Endodermal cell (in vitro differentiated cells): ENCODE measurements at places on chromosomes 2 and 18. TPM values are rescaled to one million over a fixed set of nuclear protein-coding genes. Genes with fewer than 3 reads are reported as not detected.

The RNF125 gene
- total RNA-seq = 25.4 and 29.3 TPM in 2 replicates

DNA sequence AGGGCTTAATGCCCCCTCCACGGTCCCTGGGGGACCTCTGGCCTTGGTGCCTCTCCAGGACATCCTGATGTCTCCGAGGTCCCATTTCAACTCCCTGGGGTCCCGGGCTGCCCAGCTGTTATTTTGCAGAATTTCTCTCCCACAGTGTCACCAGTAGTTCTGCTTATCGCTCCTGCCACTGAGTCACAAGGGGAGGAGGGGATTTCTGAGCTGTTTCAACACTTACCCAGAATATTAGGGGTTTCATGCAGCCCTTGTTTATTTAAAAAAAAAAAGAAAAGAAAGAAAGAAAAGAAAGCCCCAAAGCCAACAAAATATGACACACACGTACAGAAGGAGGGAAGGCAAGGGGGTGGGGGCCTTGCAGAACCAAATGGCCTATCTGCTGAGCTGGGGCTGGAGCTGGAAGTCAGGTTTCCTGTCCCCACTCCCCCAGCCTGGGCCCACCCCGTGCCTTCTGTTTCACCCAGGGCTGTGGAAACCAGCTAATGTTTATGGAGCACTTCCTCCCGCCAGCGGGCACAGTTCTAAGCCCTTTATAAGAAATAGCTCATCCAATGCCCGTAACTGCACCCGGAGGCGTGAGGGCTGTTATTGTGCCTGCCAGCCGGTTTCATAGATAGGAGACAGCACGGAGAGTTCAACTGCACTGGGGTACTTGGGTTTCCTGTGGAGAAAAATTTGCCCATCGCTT lies 8.4 kb upstream of the ARID5A start:
- no peak for DNase-seq

DNA sequence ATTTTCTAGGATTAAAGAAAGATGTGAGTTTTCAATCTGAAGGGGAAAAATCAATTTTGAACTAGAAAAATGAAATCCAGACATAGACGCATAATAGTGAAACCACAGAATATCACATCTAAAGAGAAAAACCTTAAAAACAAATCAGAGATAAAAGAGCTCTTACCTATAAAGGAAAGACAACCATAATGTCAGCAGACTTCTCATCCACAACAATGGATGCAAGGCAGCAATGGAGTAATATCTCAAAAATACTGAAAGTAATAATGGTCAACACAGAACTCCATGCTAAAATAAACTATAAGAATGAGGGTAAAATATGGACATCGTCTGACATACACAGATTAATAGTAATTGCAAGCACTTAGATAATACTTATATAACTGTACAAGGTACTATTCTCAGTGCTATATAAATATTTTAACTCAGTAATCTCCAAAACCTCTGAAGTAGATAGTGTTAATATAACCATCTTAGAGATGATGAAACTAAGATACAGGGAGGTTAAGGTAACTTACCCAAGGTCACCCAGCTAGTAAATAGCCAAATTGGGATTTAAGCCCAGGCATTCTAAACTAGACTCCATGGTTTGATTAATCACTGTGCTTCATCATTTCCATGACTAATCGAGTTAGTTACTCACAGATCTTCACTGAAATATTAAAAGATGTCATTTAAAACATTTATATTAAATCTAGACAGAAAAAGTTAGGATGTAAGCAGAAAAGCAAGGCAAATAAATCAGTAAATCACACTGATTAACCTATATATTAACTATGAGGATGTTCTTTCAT lies 89.4 kb upstream of the SPTBN1 start:
- no peak for DNase-seq

- no peak for DNase-seq
Measured at GRCh38 chr18:12049978-12050811, 43.4 kb upstream of the ANKRD62 start.

DNA sequence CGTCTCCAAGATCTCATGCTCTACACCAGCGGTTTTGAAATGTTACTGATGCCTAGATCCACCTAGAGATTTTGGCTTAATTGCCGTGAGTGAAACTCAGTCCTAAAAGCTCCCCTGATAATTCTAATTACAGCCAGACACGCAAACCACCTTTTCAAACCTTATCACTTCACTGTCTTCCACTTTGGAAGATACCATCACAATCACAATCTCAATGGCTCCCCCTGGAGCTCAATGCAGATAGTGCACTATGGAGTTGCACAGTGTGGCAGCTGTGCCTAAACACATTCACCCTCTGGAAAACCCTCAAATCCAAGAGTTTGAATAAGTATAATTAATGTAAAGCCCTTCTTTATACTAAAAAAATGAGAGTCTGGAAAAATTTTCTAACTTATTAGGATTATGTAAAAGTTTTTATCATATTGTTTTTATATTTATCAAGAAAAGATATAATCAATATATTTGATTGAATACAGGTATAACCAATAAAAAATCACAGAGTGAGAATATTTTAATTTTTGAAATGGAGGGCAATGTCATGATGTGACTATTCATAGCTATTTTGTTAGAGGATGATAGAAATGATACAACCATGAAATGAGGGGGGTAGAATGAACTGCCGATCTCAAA lies 102.9 kb upstream of the SLC8A1 start:
- DNase-seq = peak; percentile 94

GRCh38 chr2:45891719-45892424 lies 240.4 kb downstream of the PRKCE start:
- no peak for DNase-seq

DNA sequence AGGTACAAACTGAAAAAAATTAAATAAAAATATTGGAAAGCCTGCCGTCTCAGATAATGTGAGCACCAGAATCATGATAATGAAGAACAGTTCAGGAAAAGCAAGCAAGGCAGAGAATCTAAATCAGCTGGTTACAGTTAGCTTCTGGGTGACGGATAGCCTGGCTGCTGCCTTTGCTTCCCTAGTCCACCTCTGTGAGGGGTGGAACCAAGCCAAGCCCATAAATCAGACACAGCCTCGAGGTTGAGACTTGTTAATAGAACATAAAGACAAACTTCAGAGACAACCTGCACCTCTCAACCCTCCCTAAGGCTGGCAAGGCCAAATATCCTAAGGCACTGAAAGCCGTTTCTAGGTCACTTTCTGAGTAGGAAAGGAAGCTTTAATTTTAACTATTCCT lies 334.7 kb upstream of the SLC39A10 start:
- DNase-seq = no peak

The NEUROD1 gene
- total RNA-seq = not detected in 3 replicates

GRCh38 chr18:65415098-65415497 lies 335.7 kb upstream of the CDH7 start:
- peak; percentile 45 for DNase-seq

The SOCS6 gene
- 19.4 to 35.2 TPM (median 30.0 TPM) in 3 replicates for total RNA-seq

- DNase-seq = no peak
Measured at GRCh38 chr2:727071-727470, 49.9 kb upstream of the TMEM18 start.

- no peak for DNase-seq
Measured at GRCh38 chr2:172223601-172224054, 120.9 kb upstream of the DLX2 start.

DNA sequence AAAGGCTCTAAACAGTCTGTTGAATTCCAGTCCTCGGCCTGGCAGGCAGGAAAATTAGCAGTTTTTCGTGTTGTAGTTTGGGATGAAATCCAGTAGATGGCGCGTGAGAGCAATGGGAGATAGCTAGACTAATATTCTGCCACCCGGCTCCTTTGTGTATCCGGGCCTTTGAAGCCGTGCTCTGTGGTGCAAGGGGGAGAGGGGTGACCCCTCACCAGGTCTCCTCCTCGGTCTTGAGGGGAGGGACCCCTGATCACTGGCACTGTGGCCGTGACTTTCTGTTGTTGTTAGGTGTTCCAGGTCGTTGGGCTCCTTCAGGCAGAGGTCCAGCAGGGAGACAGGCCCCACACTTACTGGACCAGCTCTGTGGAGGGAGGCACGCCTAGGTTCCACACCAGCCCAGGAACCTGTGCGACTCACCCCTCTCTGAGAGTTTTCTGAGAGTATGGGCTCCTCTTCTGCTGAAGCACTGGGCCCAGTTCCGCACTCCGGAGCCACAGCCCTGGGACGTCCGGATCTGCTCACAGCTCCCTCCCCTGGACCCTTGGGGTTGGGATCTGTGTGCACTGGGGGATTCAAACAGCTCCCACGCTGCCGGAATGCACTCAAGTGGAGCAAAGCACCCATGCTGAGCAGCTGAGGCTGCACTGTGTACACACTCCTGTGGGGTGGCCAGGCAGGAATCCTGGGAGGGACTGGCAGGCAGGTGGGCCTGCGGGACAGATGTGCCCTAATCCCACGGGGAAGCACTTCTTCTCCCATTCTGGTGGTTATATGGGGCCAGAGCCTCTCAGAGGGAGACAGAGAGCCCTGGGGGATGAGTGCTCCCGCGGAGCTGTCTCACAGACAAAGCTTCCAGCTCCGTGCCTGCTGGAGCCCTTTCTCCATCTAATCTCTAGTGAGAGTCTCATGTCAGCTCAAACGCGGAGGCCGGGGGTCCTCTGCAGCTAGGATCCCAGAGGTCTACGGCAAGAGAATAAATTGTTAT lies 8.8 kb downstream of the GKN2 start:
- peak; percentile 92 for DNase-seq

- DNase-seq = no peak
Measured at GRCh38 chr2:151882786-151883445, 54.7 kb upstream of the ARL5A start.

DNA sequence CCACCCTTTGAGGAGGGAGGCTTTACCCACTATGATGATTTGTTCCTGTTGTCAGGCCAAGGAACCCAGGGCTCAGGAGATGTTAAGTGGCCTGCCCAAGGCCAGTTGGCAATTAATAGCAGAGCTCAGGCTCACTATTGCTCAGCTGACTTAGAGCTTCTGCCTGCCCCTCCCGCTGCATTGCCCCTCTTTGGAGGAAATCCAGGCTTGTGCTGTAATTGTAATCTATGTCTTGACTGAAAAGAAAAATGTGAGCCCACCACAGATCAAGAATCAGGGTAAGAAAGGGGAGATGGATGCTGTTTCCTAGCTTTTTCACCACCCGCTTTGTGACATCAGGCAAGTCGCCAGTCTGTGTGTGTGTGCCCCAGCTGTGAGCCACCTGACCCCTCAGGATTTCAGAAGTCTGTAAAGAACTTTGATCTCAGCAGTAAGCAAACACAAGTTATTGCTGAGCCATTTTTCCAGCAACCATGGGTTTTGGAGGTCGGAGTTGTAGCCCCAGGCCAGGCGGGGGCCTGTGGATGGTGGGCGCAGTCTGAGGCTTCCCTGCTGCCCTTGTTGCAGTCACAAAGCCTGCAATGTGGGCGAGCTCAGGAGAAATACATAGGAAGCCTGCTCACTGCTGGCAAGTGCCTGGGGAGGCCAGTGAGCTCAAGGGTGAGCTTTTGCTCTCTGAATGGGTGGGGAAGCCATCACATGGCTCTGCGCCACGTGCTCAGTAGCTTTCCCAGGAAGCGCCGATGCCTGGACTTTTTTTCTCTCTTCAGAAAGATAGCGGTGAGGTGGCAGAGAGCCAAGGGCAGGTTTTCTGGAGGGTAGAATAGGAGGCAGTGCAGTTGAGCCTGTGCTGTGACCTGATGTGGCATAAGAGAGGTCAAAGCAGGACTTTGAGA lies 6.1 kb downstream of the CABLES1 start:
- DNase-seq = no peak

GRCh38 chr18:3966642-3967358 lies 488.3 kb downstream of the DLGAP1 start:
- no peak for DNase-seq

DNA sequence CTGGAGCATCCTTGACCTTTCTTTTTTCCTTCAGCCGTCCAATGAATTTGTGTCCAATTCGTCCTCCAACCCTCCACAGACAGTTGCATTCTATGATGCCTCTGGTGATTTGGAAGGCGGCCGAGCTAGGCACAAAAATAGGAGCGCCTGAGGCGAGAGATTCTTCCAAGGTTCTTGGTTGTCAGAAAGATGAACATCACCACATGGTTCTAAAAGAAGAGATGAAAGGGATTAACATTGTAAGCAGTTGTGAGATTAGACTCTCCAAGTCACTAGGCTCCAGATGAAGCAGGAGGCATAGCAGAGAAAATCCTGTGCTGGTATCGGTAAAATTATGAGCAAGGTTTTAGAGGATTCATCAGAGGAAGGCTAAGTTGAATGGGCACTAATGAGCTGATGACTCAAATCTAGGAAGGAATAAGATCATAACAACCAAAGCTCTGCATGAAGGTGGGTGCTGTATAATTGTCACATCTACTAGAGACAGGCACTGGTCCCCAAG lies 75.4 kb upstream of the MAP4K3 start:
- DNase-seq = no peak

- peak; percentile 30 for DNase-seq
Measured at GRCh38 chr2:70454936-70455544, 98.6 kb downstream of the TGFA start.

The C2orf78 gene
- not detected in 2 replicates for total RNA-seq

- no peak for DNase-seq
Measured at GRCh38 chr18:47294801-47295200, 43.3 kb upstream of the SKOR2 start.

- no peak for DNase-seq
Measured at GRCh38 chr2:64025741-64026140, 6.5 kb upstream of the VPS54 start.
